Colonic mucosa (tissue), 4 donors: ENCODE measurements at places on chromosomes 6 and 20.

DNA sequence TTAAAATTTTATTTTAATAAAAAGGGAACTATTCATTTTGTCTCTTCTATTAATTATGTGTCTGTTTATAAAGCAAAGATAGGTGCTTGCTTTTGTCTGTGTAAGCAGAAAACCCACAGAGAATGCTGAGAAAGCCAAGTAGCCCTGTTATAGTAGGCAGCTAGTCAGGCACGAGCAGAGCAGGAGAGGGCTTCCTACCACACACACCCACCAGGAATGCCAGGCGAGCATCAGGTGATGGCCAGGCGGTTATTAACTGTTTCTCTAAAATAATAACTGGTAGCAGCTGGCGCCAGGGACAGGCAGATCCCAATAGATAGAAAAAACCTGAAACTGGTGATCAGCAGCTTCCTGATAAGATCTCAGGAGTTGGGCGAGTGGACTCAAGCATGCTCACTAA is 15.7 kb downstream of the C6orf15 start:
- peaks cover 7% of the 10 kb centered on the region for H3K4me1 ChIP-seq
- DNase-seq: no peak
- no peak overlapping the region for H3K27ac ChIP-seq
- no peak overlapping the region for H3K4me3 ChIP-seq

DNA sequence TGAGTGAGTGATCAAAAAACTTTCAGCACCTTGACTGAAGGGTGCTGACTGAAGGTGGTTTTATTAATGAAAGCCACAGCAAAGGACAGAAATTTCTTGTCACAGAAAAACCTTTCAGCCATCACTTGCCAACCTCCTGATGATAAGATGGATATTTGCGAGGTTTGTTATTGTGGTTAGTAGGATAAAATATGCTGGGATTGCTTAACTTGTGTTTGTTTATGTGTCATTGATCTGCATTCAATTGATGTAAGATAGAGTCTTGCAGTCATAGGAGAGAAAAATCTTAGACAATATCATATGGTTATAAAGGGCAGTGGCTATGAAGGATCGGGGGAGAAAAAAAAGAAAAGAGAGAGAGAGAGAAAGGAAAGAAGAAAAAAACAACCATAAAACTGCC is 1.2 kb downstream of the TSBP1 start:
- no peak overlapping the region for H3K27ac ChIP-seq
- H3K4me1 ChIP-seq: no peaks in the 10 kb centered on the region
- no peak overlapping the region for H3K4me3 ChIP-seq

- H3K27ac ChIP-seq: no peak overlapping the region
- H3K4me1 ChIP-seq: no peaks in the 10 kb centered on the region
- no peaks in the 10 kb centered on the region for H3K36me3 ChIP-seq
- H3K27me3 ChIP-seq: no peaks in the 10 kb centered on the region
- no peak for DNase-seq
Measured at GRCh38 chr6:112639391-112639831, 292.3 kb downstream of the RFPL4B start.

DNA sequence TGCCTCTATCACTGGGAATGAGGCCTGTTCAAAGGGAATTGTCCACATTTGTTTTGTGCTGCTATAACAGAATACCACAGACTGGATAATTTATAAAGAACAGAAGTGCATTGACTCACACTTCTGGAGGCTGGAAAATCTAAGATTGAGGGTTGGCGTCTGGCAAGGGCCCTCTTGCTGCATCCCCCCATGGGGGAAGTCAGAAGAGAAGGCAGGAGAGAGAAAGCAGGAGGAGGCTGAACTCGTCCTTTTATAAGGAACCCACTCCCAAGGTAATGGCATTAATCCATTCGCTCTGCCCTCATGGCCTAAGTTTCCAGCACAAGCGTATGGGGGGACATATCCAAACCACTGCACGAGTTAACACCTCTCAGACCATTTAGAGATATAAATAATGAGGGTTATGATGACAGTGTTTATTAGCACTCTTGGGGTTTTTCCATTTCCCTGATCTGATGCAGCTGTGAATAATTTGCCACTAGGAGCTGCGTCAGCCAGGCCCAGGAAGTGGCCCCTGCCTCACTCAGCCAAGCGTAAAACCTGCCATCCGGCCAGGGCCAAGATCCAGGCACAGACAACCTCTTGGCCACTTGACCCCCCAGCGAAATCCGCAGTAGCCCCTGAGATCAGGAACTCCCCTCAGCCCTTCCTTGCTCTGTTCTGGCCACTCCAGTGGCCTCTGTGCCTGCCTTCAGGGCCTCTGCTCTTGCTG is 14.2 kb upstream of the SLCO4A1 start:
- DNase-seq: no peak
- no peaks in the 10 kb centered on the region for H3K27me3 ChIP-seq
- H3K36me3 ChIP-seq: no peaks in the 10 kb centered on the region
- H3K4me1 ChIP-seq: peaks cover 12% of the 10 kb centered on the region
- H3K27ac ChIP-seq: no peak overlapping the region
- H3K4me3 ChIP-seq: no peak overlapping the region

DNA sequence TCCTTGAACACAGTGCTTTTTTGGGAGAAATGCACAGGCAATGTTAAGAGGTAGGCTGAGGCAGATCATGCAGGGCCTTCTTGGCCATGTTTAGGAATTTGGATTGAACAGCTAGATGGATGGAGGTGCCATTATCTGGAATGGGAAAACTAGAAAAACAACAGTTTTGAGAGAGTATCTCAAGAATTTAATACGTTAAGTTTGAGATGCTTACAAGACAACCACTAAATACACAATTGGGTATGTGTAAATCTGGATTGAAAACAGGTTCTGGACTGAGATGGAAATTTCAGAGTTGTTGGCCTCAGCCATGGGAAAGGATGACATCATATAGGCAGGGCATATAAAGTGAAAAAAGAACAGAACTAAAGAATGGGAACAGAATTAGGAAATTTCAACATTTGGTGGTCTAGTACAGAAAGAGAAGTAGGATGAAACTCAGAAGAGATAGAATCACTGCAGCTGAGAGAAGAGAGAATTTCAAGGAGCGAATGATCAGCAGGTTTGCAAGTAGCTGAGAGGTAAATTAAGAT is 37.1 kb downstream of the NCOA7 start:
- no peak for DNase-seq
- H3K36me3 ChIP-seq: no peaks in the 10 kb centered on the region
- no peak overlapping the region for H3K4me3 ChIP-seq

- H3K4me3 ChIP-seq: peak overlapping the region; percentile 88
- H3K4me1 ChIP-seq: peaks cover 7% of the 10 kb centered on the region
- no peak for DNase-seq
Measured at GRCh38 chr6:116280161-116280932, 617 bp upstream of the TSPYL1 start.

GRCh38 chr20:36311141-36311853 is 5.2 kb downstream of the DLGAP4 start:
- H3K4me3 ChIP-seq: no peak overlapping the region
- H3K36me3 ChIP-seq: no peaks in the 10 kb centered on the region
- H3K4me1 ChIP-seq: no peaks in the 10 kb centered on the region
- DNase-seq: no peak
- H3K27ac ChIP-seq: no peak overlapping the region

DNA sequence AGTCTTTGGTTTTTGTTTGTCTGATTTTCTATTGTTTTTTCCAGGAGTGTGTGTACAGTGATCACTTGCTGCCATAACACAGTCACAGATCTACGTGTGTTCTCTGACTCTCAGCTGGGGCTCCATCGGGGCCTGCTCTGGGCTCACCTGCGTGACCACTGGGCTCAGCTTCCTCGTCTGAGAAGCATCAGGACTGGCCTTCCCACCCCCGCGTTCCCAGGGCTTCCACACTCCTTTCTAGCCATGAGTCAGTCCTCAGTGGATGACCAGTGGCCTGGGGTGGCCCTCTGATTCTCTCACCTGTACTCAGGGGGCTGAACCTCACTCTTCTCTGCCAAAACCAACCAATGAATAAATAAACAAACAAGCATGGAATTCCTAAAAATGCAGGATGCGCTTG is 14.5 kb downstream of the THBS2 start:
- H3K27me3 ChIP-seq: no peaks in the 10 kb centered on the region
- no peak overlapping the region for H3K4me3 ChIP-seq
- no peaks in the 10 kb centered on the region for H3K4me1 ChIP-seq
- no peak overlapping the region for H3K27ac ChIP-seq
- H3K36me3 ChIP-seq: no peaks in the 10 kb centered on the region

DNA sequence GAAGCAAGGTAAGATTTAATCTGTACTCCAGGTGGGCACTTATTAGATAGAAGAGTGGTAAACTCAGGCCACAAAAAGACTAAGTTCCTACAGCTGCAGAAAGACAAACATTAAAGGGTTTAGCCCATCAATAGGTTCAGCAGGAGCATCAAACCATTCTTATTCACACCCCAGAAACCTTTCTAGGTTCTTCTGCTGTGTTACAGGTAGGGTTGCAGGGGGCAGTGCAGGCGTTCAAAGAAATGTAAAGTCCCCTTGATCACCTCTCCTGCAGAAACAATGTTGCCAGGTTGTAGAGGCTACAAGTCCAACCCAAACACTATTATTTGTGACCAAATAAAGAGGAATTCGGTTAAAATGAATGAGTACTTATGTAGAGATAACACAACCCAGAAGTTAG is 31.8 kb downstream of the PHACTR1 start:
- no peaks in the 10 kb centered on the region for H3K4me1 ChIP-seq
- no peaks in the 10 kb centered on the region for H3K36me3 ChIP-seq
- no peak overlapping the region for H3K4me3 ChIP-seq
- peaks cover 6% of the 10 kb centered on the region for H3K27me3 ChIP-seq
- no peak for DNase-seq
- H3K27ac ChIP-seq: no peak overlapping the region

- H3K4me1 ChIP-seq: no peaks in the 10 kb centered on the region
- no peaks in the 10 kb centered on the region for H3K27me3 ChIP-seq
- H3K36me3 ChIP-seq: no peaks in the 10 kb centered on the region
Measured at GRCh38 chr20:17522528-17522927, 8.7 kb downstream of the BFSP1 start.

- H3K27me3 ChIP-seq: no peaks in the 10 kb centered on the region
- H3K4me1 ChIP-seq: no peaks in the 10 kb centered on the region
- H3K36me3 ChIP-seq: no peaks in the 10 kb centered on the region
Measured at GRCh38 chr6:12264671-12265070, 25.5 kb upstream of the EDN1 start.

DNA sequence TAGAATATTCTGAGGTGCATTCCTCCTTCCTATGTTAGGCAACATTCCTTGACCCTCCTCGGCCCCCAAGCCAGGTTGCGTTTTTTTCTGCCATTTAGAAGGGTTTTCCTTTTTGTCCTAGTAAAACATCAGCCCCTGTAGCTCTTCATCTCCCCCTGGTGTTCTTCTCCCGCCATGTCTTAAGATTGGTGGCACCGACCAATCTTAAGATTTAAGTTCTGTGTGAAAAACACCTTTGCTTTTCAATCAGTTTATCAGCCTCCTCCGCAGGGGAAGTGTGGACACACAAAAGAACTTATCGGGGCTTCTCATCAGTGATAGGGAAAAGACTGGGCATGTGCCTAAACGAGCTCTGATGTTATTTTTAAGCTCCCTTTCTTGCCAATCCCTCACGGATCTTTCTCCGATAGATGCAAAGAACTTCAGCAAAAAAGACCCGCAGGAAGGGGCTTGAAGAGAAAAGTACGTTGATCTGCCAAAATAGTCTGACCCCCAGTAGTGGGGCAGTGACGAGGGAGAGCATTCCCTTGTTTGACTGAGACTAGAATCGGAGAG is 719 bp upstream of the EDN1 start:
- peaks cover 8% of the 10 kb centered on the region for H3K4me1 ChIP-seq
- no peaks in the 10 kb centered on the region for H3K27me3 ChIP-seq
- peak overlapping the region; percentile 43 for H3K4me3 ChIP-seq
- DNase-seq: peak; percentile 87
- peaks cover 3% of the 10 kb centered on the region for H3K36me3 ChIP-seq
- H3K27ac ChIP-seq: peak overlapping the region; percentile 79

GRCh38 chr6:170286246-170286933 is 4.5 kb downstream of the DLL1 start:
- H3K4me3 ChIP-seq: no peak overlapping the region
- DNase-seq: peak; percentile 60
- peaks cover 36% of the 10 kb centered on the region for H3K27me3 ChIP-seq
- H3K4me1 ChIP-seq: peaks cover 4% of the 10 kb centered on the region

GRCh38 chr6:46575530-46575929 is 77.1 kb downstream of the CYP39A1 start:
- H3K27ac ChIP-seq: no peak overlapping the region
- no peaks in the 10 kb centered on the region for H3K36me3 ChIP-seq
- H3K4me3 ChIP-seq: no peak overlapping the region
- no peak for DNase-seq
- H3K4me1 ChIP-seq: no peaks in the 10 kb centered on the region
- H3K27me3 ChIP-seq: no peaks in the 10 kb centered on the region

DNA sequence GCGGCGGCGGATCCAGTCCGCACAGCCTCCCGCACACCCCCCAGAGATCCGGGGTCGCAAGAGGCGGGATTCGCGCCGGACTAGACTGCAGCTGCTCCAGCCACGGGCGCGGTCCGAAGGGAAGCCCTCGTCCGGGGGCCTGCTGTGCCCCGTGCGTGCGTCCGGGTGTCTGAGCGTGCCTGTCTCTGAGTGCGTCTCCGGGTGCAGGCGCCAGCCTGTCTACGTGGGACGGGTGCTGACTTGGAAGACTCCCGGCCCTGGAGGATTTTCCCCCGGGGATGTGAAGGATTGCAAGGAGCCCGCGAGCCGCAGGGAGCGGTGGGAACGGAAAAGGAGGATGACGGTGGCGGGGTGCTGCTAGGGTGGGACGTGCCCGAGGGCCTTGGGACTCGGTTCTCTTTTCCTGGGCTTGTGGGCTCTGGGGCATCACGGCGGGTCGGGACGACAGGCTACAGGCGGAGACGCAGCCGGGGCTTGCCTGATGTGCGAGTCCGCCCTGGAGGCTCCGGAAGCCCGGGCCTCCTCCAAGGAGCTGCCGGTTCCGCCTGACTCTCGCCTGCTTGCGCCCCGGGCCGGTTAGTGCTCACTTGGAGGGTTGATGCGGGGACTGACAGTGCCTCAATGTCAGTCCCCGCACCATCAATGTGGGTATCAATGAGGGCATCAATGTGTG is 5.7 kb downstream of the MAFB start:
- peaks cover 2% of the 10 kb centered on the region for H3K4me1 ChIP-seq
- peak overlapping the region; percentile 0 for H3K4me3 ChIP-seq
- no peaks in the 10 kb centered on the region for H3K36me3 ChIP-seq
- H3K27ac ChIP-seq: no peak overlapping the region
- no peak for DNase-seq
- peaks cover 61% of the 10 kb centered on the region for H3K27me3 ChIP-seq

DNA sequence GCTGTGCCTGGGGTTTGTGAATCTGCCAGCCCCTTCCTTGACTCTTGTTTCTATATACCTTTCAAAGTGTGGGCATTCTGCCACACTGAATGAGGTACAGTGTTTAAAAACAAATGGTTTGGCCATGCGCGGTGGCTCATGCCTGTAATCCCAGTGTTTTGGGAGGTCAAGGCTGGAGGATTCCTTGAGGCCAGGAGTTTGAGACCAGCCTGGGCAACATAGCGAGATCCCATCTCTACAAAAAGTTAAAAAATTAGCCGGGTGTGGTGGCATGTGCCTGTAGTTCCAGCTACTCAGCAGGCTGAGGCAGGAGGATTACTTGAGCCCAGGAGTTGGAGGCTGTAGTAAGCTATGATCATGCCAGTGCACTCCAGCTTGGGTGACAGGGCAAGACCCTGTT is 5.8 kb downstream of the FAM83D start:
- H3K27me3 ChIP-seq: no peaks in the 10 kb centered on the region
- H3K36me3 ChIP-seq: no peaks in the 10 kb centered on the region
- no peaks in the 10 kb centered on the region for H3K4me1 ChIP-seq
- H3K27ac ChIP-seq: no peak overlapping the region
- H3K4me3 ChIP-seq: no peak overlapping the region
